ENCODE measurements at places on chromosomes 3 and 15.

GRCh38 chr15:48905847-48906246, 27.9 kb downstream of the EID1 start:
- DNase-seq = no peak

- DNase-seq = peak; percentile 61
Measured at GRCh38 chr3:13655061-13655913, 106.4 kb downstream of the FBLN2 start.

GRCh38 chr3:55320928-55321327, 166.2 kb downstream of the WNT5A start:
- DNase-seq = no peak

GRCh38 chr3:122628567-122628966, 51.1 kb downstream of the PARP15 start:
- no peak for DNase-seq

- DNase-seq = no peak
Measured at GRCh38 chr3:174907027-174907426, 47.9 kb downstream of the NAALADL2 start.

- DNase-seq = no peak
Measured at GRCh38 chr3:55246033-55246432, 241.1 kb downstream of the WNT5A start.

GRCh38 chr3:134594331-134594741, 56.5 kb downstream of the KY start:
- DNase-seq = no peak

GRCh38 chr3:129756871-129757270, 136.6 kb downstream of the TMCC1 start:
- DNase-seq = no peak

Measured in kidney capillary endothelial cell (primary cell).